HT-29 (cell line): ENCODE measurements at places on chromosomes 4 and X. TPM values are rescaled to one million over a fixed set of nuclear protein-coding genes. Genes with fewer than 3 reads are reported as not detected.
A peak's percentile ranks its signal among the peaks of the same experiment; 100 is the strongest.

The SLC7A11 gene
- 16.6 and 19.7 TPM in 2 replicates for total RNA-seq

The GLOD5 gene
- 0.63 TPM in 1 of 2 replicates, not detected in the other for total RNA-seq

The KLF8 gene
- 1.0 and 1.5 TPM in 2 replicates for total RNA-seq

The SPANXA2 gene
- not detected in 2 replicates for total RNA-seq

The ZXDA gene
- total RNA-seq: 1.9 and 2.1 TPM in 2 replicates

GRCh38 chrX:107880054-107880610, 54.5 kb downstream of the MID2 start:
- no peak for DNase-seq

DNA sequence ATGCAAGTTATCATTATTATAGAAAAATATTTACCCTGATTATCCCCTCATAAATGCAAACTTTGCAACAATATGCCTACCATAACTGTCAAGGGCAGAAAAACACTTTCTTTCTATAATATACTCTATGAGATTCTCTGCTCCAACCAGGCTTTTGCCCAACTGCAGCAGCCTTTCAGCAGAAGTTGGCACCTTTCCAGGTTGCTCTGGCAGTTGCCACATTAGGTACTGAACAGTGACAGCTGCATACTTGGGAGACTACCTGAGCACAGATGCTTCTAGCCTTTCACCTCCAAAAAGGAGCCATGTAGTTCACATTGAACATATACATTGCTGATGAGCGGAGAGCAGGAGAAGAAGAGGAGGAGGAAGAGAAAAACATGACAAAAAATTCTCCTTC, 69.5 kb upstream of the BRWD3 start:
- peak; percentile 42 for DNase-seq

- no peak for DNase-seq
These were observed 224.9 kb downstream of the FAT4 start for GRCh38 chr4:125539691-125540090.

GRCh38 chr4:24886596-24886995, 26.2 kb downstream of the CCDC149 start:
- DNase-seq: no peak

- DNase-seq: peak; percentile 66
These were observed 5.7 kb upstream of the PPEF1 start for GRCh38 chrX:18701621-18702361.

- no peak for DNase-seq
These were observed 15.2 kb upstream of the HERC5 start for GRCh38 chr4:88441696-88442095.

- no peak for DNase-seq
These were observed 107.7 kb downstream of the ANXA3 start for GRCh38 chr4:78659264-78659663.

GRCh38 chr4:185165605-185166063, 22.6 kb downstream of the SLC25A4 start:
- DNase-seq: no peak

DNA sequence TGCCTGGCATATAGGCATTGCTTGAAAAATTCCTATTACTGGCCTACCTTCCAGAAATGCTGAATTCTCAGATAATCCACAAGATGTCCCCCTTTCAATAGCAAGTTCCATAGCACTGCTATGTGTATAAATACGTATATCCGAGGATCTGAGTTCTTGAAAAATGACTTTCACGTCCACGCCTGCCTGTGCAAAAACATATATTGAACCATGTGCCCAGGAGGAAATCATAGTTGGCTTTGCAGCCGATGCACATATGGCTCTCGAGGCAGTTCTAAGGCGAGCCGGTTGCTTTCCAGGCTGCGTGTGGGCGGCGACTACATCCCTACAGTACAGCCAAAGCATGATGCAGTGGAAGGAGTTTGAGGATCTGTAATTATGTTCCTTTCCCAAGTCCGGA, 55.4 kb upstream of the ESX1 start:
- peak; percentile 60 for DNase-seq

- no peak for DNase-seq
These were observed 915 bp downstream of the MSANTD1 start for GRCh38 chr4:3249711-3250437.

DNA sequence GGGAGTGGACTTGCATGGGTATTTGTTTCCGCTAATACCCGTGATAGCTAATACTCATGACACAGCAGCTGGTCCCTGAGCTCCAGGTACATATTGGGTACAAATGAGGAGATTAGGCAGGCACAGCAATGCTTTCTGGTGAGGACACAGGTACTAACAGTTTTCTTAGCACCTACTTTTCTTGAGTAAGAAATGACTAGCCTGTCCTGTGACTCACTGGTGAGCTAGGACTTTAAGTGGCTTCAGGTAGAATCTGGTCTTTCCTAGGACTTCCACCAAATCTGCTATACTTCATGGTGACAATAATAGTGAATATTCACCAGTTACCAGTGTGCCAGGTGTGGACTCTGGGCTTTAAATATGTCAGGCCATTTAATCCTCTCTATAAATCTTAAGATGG, 407.4 kb upstream of the NR3C2 start:
- no peak for DNase-seq

DNA sequence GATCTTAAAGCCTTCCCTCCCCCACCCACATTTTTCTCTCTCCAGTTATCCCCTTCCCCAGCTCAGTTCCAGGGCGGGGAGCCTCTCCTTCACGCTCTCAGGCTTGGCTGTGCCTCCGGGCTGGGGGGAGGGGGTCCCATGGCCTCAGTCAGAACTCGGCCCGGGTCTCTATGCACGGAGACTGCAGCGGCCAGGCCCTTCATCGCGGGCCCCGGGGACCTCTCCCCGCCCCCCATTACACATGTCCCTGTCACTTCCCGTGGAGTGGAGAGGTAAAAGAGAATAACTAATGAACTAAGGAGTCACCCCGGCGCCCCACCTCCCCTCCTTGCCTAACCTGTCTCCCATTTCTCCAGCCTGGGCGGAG, 838 bp upstream of the PRICKLE3 start:
- no peak for DNase-seq

DNA sequence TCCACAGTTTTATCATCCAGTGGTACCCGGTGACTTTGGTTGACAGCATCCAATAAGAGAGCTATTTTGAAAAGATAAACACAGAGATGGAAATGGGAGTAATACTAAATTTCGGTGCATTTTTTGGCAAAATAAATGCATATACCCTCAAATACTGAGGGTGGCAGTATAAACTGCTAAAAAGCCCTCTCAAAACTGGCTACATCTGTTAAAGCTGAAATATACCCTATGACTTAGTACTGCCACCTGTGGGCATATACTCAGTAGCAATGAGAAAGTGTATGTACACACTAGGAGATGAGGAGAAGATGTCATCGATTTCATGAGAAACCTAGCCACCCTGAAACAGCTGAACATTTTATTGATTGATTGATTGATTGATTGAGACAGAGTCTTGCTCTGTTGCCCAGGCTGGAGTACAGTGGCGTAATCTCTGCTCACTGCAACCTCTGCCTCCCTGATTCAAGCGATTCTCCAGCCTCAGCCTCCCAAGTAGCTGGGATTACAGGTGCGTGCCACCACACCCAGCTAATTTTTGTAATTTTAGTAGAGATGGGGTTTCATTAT, 12.2 kb upstream of the TMEM128 start:
- peak; percentile 53 for DNase-seq

GRCh38 chr4:40763228-40763716, 13.5 kb downstream of the NSUN7 start:
- DNase-seq: no peak

GRCh38 chrX:43666311-43666912, 10.3 kb downstream of the MAOA start:
- no peak for DNase-seq

GRCh38 chr4:82284475-82284857, 89.3 kb downstream of the HNRNPD start:
- DNase-seq: no peak

DNA sequence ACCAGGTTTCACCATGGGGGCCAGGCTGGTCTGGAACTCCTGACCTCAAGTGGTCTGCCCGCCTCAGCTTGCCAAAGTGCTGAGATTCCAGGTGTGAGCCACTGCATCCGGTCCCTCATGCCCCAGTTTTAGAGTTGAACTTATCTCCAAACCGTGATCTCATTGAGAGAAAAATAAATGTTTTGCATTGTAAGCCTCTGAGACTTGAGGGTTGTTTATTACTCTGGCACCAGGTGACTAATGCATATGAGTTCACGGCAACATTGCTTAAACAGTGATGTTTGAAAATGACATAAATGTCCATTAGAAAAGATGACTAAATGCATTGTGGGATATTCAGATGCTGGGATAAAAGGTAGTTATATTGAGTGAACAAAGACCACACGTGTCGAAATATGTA, 22.9 kb upstream of the FAT1 start:
- DNase-seq: no peak

DNA sequence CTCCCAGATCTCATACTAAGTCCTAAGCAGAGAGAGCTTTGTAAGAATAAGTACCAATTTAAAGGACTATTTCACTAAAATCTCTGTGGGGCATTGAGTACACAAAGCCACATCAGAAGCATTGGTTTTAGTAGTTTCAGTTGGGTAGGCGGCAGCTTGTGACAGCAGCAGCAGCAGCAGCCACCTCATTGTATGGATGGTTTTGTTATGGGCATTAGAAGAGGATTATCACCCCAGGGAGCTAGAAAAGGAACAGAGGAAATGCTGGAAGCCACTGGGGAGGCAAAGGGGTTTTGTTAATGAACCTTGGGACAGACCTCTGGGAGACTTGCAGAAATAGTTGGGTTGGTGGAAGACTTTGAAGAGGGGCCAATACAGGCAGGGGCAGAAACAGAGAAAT, 93.9 kb upstream of the FRMPD3 start:
- no peak for DNase-seq

- peak; percentile 97 for DNase-seq
These were observed 239.4 kb upstream of the STK26 start for GRCh38 chrX:131783555-131784308.

DNA sequence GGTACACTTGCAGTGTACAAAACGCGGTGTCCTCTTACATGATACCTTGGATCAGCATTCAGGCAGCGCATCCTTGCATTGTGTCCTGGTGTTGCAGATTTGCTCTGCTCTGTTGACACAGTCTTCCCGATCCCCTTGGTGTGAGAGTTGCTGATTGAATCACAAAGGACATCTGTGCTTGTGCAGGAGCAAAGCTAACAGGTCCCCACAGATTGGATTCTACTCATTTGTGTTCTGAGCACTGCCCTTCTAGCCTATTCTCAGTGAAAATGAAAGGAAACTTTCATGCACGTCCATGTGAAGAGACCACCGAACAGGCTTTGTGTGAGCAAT, 171.4 kb downstream of the FRMPD4 start:
- DNase-seq: no peak
